Activated T-helper 1 cell treated with anti-CD3 and anti-CD28 coated beads, Interleukin-2, amount 50 U/mL, for 16 hours (primary cell): ENCODE measurements at places on chromosomes 16 and 17.
A peak's percentile ranks its signal among the peaks of the same experiment; 100 is the strongest.

- DNase-seq, result no peak
These were observed 14.3 kb upstream of the FASN start for GRCh38 chr17:82112181-82112913.

DNA sequence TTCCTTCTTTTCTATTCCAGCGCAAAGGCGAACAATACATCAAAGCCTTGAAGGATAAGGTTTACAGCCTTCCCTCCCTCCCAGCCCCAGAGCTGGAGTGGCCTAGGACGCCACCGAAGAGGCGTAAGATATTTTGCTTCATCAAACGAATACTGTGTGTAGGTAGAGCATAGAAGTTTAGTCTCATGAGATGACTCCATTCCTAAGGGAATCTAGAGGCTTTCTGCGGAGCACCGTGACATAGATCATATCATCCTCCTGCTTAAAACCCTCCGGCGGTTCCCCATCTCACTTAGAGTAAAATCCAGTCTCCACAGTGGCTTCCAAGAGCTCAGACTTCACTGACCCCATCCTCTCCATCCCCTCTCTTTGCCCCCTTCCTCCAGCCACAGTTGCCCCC is 191.9 kb downstream of the IRX3 start:
- no peak for DNase-seq

DNA sequence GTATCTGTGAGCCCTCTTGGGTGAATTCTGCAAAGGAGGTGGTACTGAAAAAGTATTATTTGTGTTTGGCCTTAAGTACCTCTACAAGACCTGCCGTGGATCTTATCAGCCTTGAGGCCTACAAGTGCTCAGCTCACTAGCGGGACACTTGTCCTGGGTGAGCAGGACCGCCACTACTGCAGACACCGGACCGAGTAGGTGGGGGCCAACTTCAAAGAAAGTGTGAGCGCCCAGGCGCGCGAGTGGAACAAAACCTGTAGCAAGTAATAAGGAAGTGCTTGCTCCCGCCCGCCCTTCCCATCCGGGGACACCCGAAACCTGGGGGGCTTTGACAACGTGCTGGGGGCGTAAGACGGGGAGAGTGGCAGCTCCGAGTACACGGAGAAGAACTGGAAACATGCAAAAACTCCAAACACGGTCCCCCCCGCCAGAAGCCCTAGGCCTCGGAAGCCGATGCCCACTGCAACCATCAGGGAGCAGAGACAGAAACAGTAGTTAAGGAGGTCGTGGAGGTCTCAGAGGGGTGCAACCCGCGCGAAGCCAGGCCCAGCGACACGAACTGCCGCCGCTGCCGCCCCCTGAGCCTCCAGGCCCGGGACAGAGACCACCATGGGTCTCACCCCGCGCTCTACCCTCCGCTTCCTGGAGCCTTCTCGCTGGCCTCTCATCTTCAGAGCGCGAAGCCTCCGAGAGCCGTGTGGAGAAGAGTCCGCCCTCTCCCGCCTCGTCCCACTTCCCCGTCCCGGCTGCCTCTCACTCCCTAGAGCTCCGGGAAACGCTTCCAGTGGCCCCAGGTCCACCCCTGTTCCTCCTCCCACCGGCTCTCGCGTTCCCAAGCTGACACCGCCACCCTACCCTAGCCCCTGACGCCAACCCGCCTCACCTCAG is 537 bp downstream of the CNOT1 start:
- peak; percentile 32 for DNase-seq

- DNase-seq, result peak; percentile 11
These were observed 344 bp downstream of the PSME3IP1 start for GRCh38 chr16:57185446-57185944.

- DNase-seq, result no peak
These were observed 72.5 kb upstream of the CBX4 start for GRCh38 chr17:79911430-79912399.

DNA sequence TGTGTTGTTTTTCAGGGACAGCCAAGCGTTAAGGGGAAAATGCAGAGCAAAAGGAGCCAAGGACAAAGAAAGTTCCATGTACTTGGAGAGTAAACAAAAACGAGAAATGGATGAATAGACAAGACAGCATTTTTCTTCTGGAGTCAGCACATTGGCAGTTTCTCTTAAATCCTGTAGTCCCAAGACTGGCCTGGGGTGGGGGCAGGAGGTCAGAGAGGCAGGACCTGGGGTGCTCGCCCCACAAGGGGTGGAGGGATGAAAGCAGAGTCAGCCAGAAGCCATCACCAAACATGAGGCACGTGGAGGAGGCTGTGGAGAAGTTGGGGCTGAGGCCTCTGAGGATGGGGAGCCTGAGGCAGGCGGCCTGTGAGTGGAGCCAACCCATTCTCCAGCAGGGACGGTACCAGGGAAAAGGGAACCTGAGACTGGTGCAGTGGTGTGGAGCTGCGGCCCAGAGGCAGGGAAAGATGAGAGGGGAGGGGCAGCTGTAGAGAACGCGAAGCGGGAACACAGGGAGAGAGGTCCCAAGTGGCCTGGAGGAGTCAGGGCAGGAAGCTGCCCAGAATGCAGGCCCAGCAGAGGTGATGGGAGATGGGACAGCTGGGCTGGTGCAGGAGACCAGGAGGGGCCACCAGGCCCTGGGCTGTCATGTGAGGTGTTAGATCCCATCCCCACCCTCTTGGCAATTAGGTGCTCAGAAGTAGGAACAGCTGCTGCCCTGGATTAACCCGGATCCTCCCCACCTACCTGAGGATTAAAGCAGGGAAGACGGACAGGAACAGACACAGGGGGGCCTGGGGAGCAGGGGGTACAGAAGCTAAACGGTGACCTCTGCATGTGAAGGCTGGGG is 3.3 kb downstream of the TLCD3B start:
- no peak for DNase-seq

DNA sequence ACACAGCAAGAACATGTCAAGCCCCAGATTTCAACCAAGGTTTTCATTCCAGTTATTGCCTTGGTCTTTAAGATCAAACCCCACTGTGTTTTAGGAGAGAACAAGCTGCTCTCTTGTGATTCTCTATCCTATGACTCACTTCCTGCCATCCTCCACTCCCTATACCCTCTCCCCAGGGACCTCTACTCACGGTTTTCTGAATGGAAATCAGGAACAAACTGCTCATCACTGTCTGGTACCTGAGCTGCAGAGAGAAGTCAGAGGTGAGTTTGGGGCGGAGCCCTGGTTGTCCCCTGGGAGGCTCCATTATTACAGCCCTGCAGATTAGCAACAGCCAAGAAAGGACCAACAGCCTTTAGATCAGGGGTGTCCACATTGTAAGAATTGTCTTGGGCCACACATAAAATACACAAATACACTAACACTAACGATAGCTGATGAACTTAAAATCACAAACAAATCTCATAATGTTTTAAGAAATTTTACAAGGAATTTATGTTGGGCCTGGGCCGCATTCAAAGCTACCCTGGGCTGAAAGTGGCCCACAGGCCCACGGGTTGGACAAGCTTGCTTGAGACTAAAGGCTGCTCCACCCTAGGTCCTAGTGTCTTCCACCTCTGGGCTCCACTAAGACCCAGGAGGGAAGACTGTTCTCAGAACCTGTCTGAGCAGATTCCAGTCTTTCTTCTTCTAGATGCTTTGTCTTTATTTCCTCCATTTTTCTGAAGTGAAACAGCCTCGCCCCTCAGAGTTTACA is 9.7 kb downstream of the ETV4 start:
- no peak for DNase-seq

- DNase-seq, result no peak
These were observed 319.4 kb downstream of the ZFHX3 start for GRCh38 chr16:72728516-72728915.

- DNase-seq, result no peak
These were observed 39.2 kb upstream of the GSE1 start for GRCh38 chr16:85573696-85574641.

DNA sequence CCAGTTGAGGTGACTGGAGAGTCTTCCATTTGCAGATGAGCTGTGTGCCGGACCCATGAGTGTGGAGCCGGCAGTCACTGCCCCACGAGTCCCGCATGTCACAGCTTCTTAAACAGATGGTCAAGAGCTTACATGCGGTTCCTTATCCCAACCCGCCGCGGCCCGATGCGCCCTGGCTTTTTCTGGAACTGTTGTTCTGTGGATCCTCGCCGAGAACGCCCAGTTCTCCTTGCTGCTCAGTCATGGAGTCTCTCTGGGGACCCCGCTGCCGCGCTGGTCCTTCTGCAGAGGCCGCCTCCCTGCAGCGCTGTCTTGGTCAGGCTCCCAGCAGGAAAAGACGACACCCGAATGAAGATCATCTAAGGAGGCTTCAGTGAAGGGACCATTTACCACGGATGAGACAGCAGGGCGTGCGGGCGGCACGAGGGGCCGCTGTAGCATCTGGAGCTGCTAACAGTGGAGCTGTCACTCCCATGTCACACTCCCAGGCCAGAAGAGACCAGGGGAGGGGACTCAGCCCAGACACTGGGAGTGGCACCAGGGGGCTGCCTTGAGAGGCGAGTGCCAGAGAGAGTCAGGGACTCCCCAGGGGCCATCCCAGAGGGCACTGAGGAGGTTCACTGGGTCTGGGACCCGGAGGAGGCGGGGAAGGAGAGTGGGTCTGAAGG is 10.8 kb upstream of the LGALS3BP start:
- no peak for DNase-seq

DNA sequence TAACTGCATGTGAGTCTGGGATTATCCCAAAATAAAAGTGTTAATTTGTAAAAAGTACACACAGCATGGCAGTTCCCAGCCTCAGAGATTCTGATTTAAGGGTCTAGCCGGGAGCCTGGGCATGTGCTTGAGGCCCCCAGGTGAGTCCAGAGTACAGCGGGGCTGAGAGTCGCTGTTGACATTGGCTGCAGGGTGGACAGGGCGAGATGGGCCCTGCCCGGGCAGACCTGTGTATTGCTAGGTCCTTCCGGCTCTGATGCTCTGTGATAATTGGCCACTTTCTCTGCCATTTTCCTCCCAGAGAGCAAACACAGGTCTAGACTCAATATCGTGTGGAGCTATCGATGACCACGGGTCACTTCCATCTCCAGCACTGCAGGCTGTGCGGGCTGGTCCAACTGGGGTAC is 73.6 kb downstream of the ABCC6 start:
- no peak for DNase-seq

DNA sequence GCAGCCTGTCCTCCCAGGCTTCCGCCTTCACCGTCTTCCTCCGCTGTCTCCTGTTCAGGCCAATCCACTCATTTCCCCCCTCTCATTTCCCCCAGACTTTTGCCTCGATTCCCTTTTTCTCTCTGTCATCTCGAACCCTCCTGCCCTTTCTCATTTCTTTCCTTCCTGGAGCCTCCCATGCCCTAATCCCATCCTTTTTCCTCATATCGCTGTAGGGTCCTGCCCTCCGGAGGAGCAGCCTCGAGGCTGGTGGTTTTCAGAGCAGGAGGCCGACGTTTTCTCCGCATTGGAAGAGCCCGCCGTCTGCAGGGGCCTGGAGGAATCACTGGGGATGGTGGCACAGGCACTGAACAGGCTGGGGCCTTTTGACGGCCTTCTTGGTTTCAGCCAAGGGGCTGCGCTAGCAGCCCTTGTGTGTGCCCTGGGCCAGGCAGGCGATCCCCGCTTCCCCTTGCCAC is 597 bp downstream of the OVCA2 start:
- no peak for DNase-seq
